Diencephalon (tissue), 1 donor: ENCODE measurements at places on chromosomes 7 and 10. TPM values are rescaled to one million over a fixed set of nuclear protein-coding genes. Genes with fewer than 3 reads are reported as not detected.

ELN gene
- total RNA-seq: 33.2 TPM

STAG3 gene
- total RNA-seq: 0.69 TPM

PPP1R3A gene
- total RNA-seq: not detected

HMX2 gene
- 0.92 TPM for total RNA-seq

CPN1 gene
- total RNA-seq: not detected

TMEM236 gene
- total RNA-seq: 0.23 TPM

ZNF33B gene
- 57.7 TPM for total RNA-seq

TEX47 gene
- total RNA-seq: not detected

FGFR2 gene
- total RNA-seq: 28.4 TPM

HTR5A gene
- 2.5 TPM for total RNA-seq

ZNF487 gene
- 24.2 TPM for total RNA-seq

SKIDA1 gene
- total RNA-seq: 6.9 TPM

SLC18A3 gene
- total RNA-seq: 2.8 TPM

CCDC146 gene
- total RNA-seq: 19.1 TPM
